SW480 (cell line): ENCODE measurements at places on chromosomes 4 and X.

DNA sequence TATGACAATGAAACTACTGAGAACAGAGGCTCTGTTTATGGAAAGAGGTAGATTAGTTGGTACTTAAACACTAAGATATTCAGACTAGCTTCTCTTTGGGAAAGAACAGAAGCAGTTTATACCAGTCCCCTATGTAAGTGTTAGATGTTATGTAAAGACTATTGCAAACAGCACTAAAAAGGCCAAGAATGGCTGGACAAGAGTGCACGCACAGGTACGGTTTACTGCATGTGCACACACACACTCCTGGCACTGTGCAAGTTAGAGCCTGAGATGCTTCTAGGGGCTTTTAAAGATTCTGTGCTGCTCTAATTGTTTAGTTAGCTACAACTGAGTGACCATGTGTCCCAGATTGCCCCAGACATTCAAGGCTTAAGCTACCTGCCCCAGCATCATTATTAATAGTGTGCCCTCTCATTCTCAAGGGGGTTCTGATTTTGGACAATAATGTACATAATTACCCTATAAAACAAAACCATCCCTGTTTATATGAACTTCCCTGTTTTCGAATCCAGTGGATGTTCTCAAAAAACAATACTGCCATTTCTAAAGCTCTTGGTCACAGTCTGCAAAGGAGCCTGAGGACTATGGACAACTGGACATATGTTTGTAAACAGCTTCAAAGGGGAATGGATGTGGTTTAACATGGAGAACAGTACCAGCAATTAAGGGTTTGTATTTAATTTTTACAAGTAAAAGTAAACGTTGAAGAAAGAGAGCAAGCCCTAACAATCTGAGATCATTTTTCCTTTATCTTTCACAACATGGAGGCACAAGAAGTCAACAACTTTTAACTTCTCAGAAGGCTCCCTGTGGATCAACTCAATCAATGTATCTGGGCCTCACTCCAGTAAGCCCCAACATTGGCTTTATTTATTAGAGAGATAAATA lies 2.0 kb downstream of the SETD7 start:
- DNase-seq = no peak

- peak; percentile 6 for DNase-seq
These were observed 120.9 kb downstream of the CHIC2 start for GRCh38 chr4:53943345-53944085.

- DNase-seq = no peak
These were observed 8.9 kb downstream of the MSANTD1 start for GRCh38 chr4:3257556-3258482.

DNA sequence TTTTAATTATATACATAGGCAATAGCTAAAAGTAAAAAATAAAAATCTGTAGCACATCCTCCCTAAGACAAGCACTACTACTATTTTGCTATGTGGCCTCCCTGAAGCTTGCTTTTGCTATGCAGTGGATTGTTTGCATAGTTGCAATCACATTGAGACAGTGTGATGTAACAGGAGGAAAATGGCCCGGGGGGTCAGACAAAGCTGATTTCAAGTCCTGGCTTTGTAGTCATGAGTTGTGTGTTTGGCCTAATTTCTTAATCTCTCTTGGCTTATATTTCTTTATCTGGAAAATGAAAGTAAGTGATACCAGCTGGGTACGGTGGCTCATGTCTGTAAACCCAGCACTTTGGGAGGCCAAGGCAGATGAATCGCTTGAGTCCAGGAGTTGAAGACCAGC lies 166.6 kb downstream of the LHFPL1 start:
- DNase-seq = no peak

GRCh38 chr4:150525321-150525868 lies 56.6 kb upstream of the MAB21L2 start:
- no peak for DNase-seq

DNA sequence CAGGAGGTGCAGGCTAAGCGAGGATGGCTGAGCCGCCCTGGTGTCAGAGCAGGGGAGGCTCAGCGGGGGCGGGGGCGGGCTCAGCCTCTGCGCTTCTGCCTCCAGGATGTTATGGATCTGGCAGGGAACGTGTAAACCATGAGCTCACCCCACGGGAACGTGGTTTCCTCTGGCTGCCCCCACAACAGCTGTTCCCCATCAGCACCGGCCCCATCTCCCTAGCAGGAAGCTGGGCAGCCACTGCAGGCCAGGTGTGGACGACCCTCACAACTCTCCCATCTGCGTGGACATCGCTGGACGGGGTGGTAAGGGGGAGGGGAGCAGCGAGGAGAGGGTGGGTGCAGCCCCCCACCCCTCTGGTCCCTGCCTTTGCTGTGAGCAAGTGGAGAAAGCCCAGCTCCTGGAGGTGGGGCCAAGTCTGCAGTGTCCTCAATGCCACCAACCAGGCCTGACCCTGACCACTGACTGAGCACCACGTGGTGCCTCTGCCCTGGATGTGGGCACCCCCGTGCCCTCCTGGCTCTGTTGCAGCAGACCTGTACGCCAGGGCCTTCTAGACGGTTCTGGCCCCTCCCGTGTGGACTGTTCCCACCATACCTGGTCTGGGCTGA lies 28.1 kb upstream of the SPON2 start:
- no peak for DNase-seq

DNA sequence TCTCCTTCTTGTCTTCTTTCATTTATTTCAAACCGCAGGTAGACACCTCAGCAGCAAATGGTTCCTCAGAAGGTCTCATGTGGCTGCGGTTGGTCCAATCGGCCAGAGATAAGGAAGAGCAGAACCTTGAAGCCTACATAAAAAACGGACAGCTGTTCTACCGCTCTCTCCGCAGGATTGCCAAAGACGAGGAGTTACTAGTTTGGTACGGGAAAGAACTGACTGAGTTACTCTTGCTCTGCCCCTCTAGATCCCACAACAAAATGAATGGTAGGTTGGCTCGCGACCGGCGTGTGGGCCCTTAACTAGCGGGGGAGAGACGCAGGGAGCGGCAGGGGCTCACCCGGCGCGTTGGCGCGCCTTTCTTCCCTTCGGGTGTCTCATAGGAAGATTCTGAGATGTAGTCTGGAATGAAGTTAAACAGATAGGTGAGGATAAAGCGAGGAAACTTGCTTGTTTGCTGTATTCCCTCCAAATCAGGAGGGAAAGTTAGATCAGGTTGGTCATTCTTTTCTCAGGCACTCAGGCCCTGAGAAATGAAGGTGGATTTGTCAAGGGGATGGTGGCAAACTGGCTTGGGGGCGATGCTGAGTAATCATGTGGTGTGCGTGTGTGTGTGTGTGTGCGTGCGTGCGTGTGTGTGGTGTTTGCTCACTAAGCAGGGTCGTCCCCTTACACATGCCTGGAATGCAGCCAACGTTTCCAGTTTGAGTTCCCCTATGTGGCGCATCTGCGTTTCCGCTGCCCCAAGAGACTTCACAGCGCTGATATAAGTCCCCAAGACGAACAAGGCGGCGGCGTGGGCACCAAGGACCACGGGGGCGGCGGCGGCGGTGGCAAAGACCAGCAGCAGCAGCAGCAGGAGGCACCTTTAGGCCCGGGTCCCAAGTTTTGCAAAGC lies 4.2 kb downstream of the PRDM8 start:
- peak; percentile 22 for DNase-seq
